ENCODE measurements at places on chromosomes 4 and X. TPM values are rescaled to one million over a fixed set of nuclear protein-coding genes. Genes with fewer than 3 reads are reported as not detected.

GAGE12F gene
- total RNA-seq, result not detected

GYG2 gene
- total RNA-seq, result not detected

MAGEA9B gene
- total RNA-seq, result not detected

VCX3B gene
- not detected for total RNA-seq

ABCE1 gene
- 162 TPM for total RNA-seq

MAGEA8 gene
- not detected for total RNA-seq

TMEM150C gene
- not detected for total RNA-seq

TMEM255A gene
- total RNA-seq, result not detected

CLIC2 gene
- 0.14 TPM for total RNA-seq

C4orf36 gene
- total RNA-seq, result not detected

HSD17B13 gene
- total RNA-seq, result 0.16 TPM

ADGRG4 gene
- not detected for total RNA-seq
